ENCODE measurements at places on chromosomes 2 and 18. TPM values are rescaled to one million over a fixed set of nuclear protein-coding genes. Genes with fewer than 3 reads are reported as not detected.

Gene LRP1B
- total RNA-seq, result not detected

Gene SUMO1
- total RNA-seq, result 112 TPM

Gene ACAA2
- total RNA-seq, result 79.9 TPM

Gene LYPD6B
- not detected for total RNA-seq

Gene ZNF385B
- total RNA-seq, result not detected

Gene ASIC4
- total RNA-seq, result not detected

Gene ITGB6
- not detected for total RNA-seq

Gene NEU2
- total RNA-seq, result not detected

Gene DNAJC5G
- total RNA-seq, result not detected

Gene CRYGD
- total RNA-seq, result not detected

Gene COL3A1
- total RNA-seq, result not detected

Gene C2orf80
- not detected for total RNA-seq

Gene TFPI
- total RNA-seq, result not detected

Gene VAMP8
- total RNA-seq, result 96.8 TPM

Gene CD28
- 70.0 TPM for total RNA-seq

Gene YPEL5
- total RNA-seq, result 36.8 TPM

Gene SCTR
- not detected for total RNA-seq

Gene PIEZO2
- not detected for total RNA-seq

Gene TGFBRAP1
- 31.6 TPM for total RNA-seq

Gene CAPN13
- not detected for total RNA-seq

Gene DSG4
- not detected for total RNA-seq

Gene OSR1
- not detected for total RNA-seq

Gene COL4A4
- total RNA-seq, result not detected

Gene KCNG2
- total RNA-seq, result not detected

Gene HK2
- total RNA-seq, result 107 TPM

Gene ABCG5
- total RNA-seq, result not detected
